ENCODE measurements at places on chromosomes 1 and 21.

DNA sequence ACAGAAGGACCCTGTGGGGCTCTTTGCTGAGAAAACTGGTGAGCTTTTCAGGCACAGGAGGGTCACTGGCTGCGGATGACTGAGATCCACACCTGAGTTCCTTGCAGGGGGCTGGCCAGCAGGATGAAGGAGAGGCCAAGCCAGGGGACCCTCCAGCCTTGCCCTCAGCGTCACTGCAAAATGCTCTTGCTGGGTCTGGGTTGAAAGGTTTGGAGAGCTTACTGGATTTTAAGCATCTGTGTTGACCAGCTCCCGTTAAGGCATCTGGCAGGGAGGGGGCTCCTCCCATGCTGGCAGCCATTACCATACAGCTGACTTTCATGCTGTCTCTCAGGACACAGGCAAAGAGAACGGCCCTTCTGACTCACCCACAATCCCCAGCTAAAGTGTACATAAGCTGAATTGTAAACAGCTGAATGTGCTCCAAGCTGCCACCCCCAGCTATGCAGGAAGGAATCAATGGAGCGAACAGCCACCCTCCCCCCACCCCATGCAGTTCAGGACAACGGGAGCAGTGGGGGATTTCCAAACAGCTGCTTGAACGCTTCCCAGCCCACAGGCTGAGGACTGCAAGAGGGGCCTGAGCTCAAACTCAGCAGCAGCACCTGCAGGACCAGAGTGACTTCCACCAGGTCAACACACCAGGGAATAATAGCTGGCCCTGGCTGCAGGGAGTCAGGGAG is 21.3 kb upstream of the A3GALT2 start:
- no peak for DNase-seq

GRCh38 chr1:165851034-165851658 is 23.7 kb downstream of the UCK2 start:
- no peak for DNase-seq

DNA sequence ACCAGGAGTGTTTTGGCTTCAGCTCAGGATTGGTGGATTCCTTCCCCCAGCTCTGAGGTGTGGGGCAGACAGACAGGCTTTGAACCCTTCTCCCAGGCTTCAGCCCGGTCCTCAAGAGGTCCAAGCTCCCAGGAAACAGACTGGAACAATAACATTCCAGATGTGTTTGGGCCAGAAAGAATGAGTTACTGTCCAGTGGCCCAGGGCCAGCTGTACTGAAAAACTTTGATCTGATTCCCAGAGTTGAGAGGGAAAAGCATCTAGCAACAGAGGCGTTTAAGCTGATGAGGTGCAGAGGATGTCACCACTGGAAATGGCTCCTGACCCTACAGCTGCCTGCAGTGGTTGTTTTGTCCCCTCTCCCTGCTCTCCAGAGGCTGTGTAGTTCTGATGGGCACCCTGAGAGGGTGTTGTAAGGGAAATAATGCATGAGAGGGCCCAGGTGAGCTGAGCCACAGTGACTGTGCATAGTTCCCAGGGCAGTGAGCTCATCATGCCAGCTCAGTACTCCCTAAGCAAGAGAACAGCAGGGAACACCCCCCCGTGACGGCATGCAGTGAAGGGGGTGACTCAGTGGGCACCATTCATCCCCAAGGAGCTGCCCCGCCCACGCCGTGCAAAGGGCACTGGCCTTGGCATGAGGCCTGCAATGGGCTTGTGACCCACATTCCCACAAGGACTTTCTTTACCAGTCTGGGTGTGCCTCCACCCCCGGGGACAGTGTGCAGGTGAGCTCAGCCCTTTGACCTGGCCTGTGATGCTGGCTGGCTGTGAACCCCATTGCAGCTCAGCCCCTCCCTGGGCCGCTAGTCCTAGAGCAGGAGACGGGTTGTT is 13.8 kb upstream of the SFN start:
- DNase-seq = no peak

DNA sequence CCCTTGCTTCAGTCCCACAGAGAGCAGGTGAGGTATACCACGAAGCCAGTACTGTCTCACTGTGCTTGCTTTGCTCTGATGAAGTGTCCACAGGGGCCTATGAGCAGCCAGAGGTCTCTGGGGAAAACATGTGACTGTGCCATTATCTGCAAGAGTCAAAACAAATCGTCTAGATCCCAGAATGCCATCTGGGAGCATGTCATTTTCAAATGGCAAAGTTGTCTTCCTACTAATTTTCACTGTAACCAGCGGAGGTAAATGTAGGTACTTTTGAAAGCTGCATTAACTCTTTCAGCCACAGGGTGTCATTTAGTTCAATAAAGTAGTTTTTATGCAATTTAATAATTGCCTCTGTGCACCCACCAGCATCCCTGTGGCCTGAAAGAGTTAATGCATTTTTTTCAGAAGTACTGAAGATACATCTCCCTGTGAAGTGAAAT is 173.6 kb upstream of the SGIP1 start:
- no peak for DNase-seq

- no peak for DNase-seq
Observed at GRCh38 chr21:41220208-41220733, 52.3 kb downstream of the BACE2 start.

DNA sequence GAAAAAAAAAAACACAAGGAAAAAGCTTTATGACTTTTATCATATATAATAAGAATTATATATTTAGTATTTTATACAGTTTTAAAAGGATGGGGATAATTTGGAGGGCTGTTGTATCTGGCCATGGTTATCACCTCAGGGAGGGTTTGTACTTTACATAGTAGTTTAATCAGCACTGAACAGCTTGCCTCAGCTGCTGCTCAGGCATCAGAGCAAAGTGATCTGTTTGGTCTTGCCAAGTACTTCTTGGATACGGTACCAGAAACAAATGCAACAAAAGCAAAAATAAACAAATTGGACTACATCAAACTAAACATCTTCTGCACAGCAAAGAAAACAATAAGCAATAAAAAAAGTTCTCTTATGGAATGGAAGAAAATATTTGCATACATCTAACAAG is 2.6 kb upstream of the SPTA1 start:
- no peak for DNase-seq

- DNase-seq = no peak
Observed at GRCh38 chr1:194103101-194103500, 916.7 kb upstream of the B3GALT2 start.

DNA sequence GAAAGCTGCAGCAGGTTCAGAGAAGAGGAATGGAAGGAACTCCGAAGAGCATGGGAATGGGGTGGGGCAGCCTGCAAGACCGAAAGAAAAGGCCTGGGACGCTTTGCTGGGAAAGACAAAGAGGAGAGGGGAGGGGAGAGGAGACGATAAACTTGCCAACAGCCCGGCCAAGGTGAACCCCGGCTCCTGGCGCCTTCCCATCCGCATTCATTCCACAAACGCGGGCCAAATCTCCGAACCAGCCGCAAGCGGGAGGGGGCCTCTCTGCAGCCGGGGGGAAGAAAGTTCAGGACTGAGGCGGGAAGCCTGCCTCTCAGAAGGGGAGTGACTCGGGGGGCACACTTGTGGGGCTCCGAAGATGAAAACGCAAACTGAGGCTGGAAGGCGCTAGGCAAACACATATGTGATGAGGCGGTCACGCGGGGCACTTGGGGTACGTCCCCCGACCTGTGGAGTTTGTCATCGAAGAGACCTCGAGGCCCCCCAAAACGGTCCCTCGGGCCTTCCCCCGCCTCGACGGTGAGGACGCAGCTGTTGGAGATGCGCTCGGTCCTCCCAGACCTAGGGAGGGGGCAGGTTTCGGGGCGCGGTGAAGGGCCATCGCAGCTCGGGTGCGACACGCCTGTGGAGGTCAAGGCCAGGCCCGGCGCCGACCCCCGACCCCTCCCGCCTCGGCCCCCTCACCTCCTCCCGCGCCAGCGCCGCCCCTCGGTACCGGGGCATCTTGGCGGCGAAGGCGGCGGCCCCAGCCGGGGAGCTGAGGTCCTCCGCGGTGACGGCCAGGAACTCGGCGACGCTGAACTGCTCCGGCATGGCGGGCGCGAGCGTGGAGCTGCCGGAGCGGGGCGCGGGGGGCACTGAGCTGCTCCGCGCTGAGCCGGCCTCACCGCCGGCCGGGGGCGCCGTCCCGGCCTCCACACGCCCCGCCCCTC is at the start of gene ASAP3:
TSS of gene ASAP3 (minus strand) at position 859 of the 932 bp plus-strand sequence. CDS start at position 813, 46 bp downstream.
- DNase-seq = no peak

- DNase-seq = no peak
Observed at GRCh38 chr21:33151941-33152731, 77.6 kb upstream of the IFNAR2 start.

DNA sequence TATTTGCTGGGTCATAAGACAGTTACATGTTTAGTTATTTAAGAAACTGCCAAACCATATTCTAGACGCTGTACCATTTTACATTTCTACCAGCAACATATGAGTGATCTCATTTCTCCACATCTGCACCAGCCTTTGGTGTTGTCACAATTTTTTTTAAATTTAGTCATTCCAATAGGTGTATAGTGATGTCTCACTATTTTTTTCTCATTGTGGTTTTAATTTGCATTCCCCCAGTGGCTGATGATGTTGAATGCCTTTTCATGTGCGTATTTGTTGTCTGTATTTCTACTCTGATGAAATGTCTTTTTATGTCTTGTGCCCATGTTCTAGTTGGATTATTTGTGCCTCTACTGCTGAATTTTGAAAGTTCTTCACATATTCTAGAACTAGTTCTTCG is 38.4 kb downstream of the NFASC start:
- no peak for DNase-seq

GRCh38 chr1:208737922-208738321 is 493.7 kb upstream of the PLXNA2 start:
- DNase-seq = no peak

GRCh38 chr1:33222381-33222780 is 33.9 kb upstream of the ZNF362 start:
- DNase-seq = no peak

GRCh38 chr1:219460896-219461815 is 151.7 kb downstream of the ZC3H11B start:
- DNase-seq = no peak

DNA sequence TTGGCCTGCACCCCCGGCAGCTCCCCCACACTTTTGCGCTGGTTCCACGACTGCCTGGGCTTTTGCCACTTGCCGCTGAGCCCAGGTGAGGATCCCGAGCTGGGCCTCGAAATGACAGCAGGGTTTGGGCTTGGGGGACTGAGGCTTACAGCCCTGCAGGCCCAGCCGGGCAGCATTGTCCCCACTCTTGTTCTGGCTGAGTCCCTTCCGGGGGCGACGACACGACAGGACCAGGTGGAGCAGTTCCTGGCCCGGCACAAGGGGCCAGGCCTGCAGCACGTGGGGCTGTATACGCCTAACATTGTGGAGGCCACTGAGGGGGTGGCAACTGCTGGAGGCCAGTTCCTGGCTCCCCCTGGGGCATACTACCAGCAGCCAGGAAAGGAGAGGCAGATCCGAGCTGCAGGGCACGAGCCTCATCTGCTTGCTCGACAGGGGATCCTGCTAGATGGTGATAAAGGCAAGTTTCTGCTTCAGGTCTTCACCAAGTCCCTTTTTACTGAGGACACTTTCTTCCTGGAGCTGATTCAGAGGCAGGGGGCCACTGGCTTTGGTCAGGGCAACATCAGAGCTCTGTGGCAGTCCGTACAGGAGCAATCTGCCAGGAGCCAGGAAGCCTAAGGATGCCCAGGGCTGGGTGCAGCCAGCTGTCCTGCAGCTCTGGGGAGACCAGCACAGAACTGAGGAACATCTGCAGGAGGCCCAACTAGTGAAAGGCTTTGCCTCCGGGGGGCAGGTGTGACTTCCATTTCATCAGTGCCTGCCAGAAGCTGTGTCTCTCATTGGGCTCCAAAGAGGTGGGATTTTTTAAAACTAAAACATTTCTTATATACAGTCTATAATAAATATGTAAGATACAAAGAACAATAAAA is 1.2 kb downstream of the HPDL start:
- no peak for DNase-seq

GRCh38 chr1:100354971-100355394 is 2.7 kb downstream of the CDC14A start:
- DNase-seq = peak; percentile 47

DNA sequence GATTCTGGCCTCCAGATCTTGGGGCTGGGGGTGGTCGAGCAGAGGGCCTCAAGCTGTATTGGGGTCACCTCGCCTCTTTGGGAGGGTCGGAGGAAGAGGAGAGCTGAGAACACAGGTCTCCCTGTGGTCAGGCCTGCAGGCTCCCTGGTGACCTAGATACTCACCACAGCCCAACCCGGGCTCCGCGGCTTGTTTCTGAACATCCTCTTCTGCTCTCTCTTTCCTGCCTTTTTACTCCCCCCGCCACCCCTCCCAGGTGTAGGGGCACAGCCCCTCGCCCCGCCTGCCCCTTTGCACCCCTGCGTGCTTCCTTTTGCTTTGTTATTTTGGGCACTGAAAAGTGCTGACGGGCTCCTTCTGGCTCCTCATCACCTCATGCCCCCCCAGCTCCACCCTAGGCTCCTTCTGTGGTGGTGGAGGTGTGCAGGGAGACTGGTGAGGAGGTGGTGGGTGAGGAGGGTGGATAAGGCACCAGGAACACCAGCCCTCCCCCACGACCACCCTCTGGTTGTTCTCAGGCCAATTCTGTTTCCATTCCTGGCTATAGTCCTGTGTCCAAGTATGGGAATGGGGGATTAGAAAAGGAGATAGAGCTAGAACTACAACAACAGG is 10.6 kb upstream of the LINGO4 start:
- peak; percentile 73 for DNase-seq

DNA sequence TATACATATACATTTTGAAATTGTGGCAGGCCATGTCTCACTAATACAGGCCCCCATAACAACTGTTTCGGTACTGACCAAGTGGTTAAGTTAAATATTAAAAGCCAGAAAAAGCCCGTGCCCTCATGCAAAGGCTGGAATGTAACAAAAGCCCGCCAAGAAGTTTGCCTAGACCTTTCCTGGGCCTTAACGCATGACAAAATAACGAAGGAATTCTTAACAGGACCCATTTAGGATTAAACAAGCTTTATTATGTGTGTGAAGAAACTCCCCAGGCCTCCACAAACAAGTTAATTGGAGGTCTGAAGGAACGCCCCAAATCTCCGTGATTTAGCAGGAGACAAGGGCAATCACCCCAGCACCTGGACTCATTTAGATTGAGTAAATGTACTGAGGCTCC is 42.4 kb downstream of the TNFSF4 start:
- DNase-seq = no peak

DNA sequence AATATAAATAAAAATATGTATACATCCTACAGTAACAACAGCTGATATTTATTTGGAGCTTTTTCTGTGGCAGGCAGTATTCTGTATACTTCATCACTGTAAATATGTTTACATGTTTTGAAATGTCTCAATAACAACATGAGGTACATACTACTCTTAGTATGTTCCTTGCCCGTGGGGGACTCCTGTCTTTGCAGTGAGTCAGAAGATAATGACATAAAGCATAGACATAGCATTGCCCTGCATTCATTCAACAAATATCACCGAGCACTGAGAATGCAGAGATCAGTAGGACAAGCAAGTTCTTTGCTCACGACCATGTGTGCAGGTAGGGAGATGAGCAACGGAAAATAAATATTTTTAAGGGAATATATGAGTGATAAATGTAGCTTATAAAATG is 246.5 kb downstream of the LTN1 start:
- no peak for DNase-seq

DNA sequence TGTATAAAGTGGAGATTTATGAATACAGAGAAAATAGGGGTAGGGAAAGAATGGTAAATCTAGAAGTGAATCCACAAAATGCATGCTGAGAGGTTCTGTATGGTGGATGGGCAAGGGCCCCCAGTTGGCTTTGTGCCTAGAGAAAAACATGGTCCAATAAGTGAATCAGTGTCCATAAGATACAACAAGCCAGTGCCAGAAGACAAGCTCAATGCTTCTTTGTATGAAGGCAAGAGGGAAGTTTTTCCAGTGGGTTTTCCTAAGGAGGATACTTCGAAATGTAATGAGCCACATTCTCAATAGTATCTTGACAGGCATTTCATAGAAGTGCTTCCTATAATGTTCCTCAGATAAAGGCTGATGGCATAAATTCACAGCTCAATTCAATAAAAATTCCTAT is 169.4 kb upstream of the HMCN1 start:
- no peak for DNase-seq

All from CD4-positive, alpha-beta T cell treated with Interleukin-6 at 100 ng/mL for 8 hours (primary cell).